Heart left ventricle (tissue), 16 donors: ENCODE measurements at places on chromosomes 11 and 22. TPM values are rescaled to one million over a fixed set of nuclear protein-coding genes. Genes with fewer than 3 reads are reported as not detected.

GRCh38 chr22:34760276-34761008 is 305.5 kb upstream of the ISX start:
- no peak for DNase-seq

- DNase-seq: peak; percentile 61
Observed at GRCh38 chr11:64712430-64713015, 10.5 kb downstream of the NRXN2 start.

GRCh38 chr11:121435551-121436511 is 16.3 kb upstream of the SORL1 start:
- DNase-seq: no peak

DNA sequence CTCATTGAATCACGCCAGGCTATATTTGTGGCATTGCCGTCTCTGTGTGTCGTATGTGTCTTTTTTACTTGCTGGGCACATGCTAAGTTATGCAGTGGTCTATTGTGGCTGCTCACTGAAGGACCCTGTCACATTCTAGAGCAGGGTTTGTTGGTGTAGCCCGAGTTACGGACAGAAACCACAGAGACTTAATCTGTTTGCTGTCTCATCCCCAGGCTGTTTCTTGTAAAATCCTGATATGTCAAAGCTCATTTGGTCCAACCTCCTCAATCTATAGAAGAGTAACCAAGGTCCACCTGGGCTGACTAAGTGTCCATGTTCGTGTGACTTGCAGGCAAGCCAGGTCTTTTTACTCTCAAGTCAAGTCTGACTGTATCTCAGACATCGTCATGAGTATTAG is 5.0 kb downstream of the DPF2 start:
- DNase-seq: no peak

GRCh38 chr11:118000850-118001228 is 14.6 kb downstream of the IL10RA start:
- DNase-seq: no peak

DNA sequence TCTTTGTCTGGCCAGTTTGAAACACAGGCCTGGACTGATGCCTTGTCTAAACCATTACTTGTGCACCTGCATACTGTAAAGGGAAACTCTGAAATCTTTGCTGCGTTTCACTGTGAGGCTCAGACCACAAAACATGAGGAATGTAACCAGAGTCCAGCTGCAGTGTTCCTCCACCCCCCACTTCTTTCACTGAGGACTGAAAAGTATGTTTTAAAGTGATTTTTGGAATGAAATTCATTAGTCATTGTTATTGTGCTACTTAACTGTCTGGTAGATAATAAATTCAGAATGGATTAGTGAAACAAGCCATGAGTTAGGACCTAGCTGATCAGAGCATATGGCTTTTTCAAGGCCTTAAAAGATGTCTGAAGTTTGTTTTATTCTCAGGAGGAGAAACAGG is 181.2 kb downstream of the WNT11 start:
- DNase-seq: no peak

DNA sequence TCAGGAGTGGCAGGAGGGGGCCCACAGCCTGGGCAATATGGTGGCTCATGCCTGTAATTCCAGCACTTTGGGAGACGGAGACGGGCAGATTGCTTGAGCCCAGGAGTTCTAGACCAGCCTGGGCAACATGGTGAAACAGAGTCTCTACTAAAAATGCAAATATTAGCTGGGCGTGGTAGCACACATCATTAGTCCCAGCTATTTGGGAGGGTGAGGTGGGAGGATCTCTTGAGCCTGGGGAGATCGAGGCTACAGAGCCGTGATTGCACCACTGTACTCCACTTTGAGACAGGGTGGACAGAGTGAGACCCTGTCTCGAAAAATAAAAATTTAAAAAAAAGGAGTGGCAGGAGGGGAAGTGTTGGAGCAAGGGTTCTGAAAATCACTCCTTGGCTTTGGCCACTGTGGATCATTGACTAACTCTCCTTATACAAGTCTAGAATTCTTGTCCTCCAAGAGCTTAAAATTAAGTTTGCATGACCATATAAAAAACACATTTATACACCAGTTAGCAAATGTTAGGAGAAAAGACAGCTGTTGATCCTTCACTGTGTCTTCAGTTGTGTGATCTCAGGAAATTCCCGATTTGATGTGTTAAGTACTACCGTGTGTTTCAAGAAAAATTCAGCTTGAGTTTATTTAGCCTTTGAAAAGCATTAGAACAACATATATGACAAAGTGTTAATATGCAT is 2.3 kb upstream of the WEE1 start:
- no peak for DNase-seq

DNA sequence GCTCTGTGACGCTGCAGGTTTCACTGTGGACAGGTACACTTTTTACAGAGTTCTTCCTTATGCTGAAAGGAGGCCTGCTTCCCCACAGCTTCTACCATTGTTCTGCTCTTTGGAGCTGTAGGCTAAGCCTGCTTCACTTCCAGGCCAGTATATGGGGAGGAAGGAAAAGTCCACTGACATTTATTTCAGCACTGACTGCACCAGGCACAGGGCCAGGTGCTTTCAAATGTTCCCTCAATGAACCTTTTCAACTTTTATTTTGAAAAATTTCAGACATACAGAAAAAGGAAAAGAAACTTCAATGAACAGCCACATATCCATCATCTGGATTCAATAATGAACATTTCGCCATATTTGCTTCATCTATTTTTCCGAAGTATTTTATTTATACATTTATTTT is 22.0 kb downstream of the POU2F3 start:
- DNase-seq: no peak

- DNase-seq: no peak
Observed at GRCh38 chr11:131207901-131208300, 162.5 kb upstream of the NTM start.

GRCh38 chr11:2249189-2249916 is 21.0 kb downstream of the ASCL2 start:
- no peak for DNase-seq

DNA sequence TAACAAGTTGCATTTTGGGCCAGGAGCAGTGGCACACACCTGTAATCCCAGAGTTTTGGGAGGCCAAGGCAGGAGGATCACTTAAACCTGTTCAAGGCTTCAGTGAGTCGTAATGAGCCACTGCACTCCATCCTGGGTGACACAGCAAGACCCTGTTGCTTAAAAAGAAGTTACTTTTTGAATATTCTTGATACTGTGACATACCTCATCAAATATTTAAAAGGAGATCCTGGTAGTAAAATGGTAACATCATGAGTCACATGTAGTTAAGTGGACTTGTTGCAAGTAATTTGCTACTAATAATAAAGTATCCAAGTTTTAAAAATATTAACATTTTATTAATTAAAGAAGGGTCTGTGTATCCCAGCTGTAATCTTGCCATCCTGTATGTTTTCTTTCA is 18.3 kb downstream of the HMGXB4 start:
- no peak for DNase-seq

- DNase-seq: no peak
Observed at GRCh38 chr11:15870911-15871310, 485.4 kb downstream of the SOX6 start.

DNA sequence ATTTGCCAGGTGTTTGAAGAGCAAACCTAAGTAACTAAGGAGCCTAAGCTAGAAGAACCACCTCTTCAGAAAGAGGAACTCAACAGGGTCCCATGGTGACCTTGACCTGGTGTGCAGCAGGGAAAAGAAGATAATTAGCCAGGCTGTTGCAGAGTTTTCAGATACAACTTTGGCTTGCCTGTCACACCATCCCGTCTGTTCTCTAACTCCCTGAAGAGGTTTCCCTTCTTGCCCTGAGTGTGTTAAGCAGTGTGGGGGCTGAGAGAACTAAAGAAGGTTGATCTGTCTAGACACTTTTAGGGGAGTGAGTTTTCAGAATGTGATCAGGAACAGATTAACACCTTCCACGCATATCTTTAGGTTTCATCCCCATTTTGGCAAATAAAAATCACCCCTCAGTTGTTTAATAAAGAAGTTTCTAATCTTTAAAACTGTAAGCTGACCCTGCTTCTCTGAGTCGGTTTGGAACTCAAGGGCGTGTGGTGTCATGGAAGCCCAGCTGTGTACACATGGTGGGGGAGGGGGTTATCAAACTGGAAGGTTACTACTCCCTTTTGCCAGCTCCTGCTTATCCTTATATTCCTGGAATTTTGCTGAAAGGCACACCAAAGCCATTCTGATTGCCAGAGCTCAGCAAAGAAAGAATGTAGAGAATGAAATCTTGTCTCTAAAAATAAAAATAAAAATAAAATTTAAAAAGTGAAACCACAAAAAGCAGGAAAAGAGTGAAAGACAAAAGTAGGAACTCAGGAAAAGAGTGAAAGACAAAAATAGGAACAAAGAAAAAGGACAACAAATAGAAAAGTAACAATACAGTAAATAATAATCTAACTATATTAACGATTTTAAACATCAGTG is 70.2 kb downstream of the DBX1 start:
- DNase-seq: peak; percentile 43

DNA sequence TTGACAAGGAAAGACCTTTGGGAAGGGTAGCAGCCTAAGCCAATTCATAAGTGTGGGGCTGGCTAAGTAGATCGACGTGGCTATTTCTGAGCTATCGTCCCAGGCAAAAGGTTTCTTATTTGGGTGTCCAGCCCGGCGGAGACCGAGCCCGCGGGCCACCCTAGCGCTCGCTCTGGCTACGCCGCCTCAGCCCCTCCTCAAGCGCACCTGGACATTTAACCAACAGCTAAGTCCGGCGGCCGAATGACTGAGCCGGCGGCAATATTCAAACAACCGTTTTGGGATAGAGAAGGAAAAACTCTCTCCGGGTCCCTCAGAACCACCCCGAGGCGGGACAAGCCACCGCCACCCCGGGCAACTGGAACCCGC is 457 bp downstream of the RNF141 start:
- DNase-seq: no peak

DNA sequence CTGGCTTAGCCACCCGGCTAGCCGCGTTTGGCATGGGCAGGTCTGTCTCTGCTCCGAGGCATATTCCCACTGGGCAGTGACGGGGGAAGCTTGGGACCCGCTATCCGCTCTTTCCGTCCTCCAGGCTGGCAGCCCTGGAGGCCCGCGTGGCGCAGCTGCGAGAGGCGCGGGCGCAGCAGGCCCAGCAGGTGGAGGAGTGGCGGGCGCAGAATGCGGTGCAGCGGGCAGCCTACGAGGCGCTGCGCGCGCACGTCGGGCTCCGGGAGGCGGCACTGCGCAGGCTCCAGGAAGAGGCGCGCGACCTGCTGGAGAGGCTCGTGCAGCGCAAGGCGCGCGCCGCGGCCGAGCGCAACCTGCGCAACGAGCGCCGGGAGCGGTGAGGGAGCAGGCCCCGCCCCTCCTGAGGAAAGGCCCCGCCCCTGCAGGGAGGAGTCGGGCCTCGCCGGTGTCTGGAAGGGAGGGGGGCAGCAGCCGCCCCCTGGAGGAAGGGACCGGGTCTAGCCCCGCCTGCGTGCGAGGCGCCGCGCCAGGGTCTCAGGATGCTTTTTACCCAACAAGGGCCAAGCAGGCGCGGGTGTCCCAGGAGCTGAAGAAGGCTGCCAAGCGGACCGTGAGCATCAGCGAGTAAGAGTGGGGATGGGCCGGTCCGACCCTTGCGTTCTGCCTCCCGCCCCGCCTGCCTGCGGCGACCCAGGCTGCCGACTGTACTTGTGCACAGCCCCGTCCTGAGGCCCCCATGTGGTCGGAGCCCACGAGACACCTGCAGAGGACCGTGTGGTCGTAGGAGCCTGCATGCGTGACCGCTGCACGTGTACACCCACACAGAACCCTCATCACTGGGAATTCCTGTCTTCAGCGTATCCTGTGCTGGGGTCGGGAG is 7.9 kb downstream of the ATG16L2 start:
- peak; percentile 89 for DNase-seq

DNA sequence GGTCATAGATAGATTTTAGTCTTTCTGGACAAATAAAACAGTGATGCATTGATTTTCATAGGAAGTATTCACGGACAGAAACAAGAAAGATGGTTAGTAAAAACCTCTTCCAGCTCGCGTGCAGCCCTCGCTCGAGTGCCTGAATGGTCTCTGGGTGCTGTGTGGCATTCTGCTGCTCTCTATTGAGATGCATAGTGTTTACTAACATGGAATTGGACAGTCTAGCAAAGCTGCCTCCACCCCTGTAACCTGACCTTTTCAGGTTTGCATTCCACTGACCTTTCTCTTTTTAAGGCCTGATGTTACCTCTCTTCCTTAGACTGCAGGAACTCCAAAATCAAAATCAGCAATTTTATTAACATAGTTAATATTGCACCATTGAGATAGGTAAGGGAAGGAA is 643.4 kb downstream of the JRKL start:
- DNase-seq: no peak

LYVE1 gene
- total RNA-seq: 36.6 TPM

RCOR2 gene
- total RNA-seq: 3.9 TPM

TUBA8 gene
- total RNA-seq: 86.3 TPM

SHANK3 gene
- total RNA-seq: 36.0 TPM

ZPR1 gene
- total RNA-seq: 29.9 TPM

YAP1 gene
- total RNA-seq: 83.5 TPM

ASRGL1 gene
- total RNA-seq: 2.3 TPM

DESI1 gene
- total RNA-seq: 48.6 TPM

GAL3ST1 gene
- total RNA-seq: 0.86 TPM

MOGAT2 gene
- not detected for total RNA-seq
